Astrocyte of the spinal cord (primary cell): ENCODE measurements at places on chromosomes 2 and 18.

DNA sequence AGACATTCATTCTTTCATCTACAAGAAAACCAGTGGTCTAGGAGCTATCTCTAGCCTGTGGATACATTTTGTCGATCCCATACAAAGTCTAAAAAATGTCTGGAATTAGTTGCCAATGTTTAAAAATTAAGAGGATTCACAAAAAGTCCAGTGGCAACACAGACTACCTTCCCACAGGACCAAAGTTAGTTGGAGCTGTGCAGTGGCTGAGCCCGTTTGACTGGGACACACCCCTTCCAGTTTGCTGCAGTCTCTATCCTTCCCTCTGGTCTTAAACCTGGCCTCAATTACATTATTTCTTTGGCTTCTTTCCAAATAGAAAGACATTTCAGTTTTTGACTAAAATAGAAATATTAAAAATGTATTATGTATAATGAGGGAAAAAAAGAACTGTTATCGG, 18.6 kb downstream of the SLC16A14 start:
- DNase-seq: no peak

GRCh38 chr2:201937343-201937742, 96.3 kb upstream of the FZD7 start:
- DNase-seq: no peak

DNA sequence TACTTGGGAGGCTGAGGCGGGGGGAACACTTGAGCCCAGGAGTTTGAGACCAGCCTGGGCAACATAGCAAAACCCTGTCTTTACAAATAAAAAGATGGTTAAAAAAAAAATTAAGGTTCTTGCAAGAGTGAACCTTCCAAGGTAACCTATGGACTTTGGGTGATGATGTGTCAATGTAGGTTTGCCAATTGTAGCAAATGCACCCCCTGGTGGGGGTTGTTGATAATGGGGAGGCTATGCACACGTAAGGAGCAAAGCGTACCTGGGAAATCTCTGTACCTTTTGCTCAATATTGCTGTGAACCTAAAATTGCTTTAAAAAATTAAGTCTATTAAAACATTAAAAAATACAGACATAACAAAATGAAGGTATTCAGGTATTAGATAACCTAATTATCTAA, 70.4 kb downstream of the CWC22 start:
- DNase-seq: no peak

DNA sequence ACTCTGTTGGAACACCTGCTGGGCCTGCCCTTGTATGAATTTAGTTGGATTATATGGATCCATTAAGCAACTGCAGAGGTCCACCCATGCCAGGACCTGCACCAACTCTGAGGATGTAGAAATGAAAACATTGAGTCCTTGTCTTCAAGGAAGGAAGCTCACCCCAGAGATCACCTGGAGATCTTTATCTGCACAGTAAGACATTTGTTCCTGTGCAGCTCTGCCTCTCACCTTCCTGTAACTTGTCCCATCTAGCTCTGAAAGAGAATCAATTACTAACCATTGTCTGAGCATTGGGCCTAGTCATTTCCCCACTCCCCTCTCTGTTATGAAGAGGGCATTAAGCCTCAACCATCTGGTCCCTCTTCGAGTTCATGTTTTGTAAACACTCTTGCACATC, 105.2 kb upstream of the YWHAQ start:
- DNase-seq: no peak

DNA sequence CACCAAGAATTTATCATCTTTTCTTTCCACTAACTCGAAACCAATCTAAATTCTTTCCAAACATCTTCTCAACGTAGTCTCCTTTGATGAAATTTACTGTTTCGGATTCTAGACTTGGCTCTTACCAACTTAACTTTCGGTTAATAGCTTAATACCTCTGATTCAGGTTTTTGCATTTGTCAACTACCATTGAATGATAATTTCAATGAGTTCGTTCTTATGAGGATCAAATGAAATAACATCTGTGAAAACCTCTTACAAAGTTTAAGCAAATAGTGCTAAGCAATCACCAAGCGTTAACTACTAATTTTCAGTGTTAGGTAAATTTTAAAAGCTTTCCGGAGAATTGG, 593 bp upstream of the NRBP1 start:
- no peak for DNase-seq

DNA sequence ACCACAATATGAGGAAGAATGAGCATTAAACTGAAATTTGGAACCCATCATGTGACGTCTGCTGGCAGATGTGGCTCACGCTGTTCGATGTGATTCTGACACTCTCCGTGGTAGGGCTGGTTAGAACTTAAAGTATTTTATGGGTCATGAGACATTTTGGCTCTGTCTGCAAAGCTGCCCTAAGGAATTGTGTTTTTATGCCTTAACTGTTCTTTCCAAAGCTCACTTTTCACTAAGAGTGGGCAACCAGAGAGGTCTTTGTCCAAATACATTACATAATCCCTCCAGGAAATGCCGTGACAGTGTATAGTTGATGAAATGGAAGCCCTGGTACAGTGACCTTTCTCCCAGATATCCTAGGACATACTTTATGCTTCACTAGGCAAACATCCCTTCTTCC, 119.1 kb downstream of the AQP4 start:
- DNase-seq: peak; percentile 34

- DNase-seq: no peak
Measured at GRCh38 chr2:66675591-66675990, 240.7 kb downstream of the MEIS1 start.

DNA sequence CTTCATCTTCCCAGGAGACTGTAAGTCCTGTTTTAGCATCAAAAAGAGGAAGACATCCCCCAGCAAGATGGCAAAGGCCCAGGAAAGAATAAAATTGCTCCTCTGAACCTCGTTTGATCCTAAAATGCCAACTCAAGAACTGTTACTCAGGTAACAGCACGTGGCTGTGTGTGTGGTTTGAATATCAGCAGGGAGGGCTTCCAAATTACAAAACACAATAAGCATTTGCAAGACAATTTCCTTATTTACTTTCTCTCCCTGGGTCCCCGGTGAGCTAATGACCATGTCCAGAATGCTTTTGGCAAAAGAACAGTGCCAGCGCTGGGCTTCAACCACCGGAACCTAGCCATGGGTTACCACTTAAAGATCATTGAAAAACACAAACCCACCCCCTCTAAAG, 163.6 kb downstream of the C1D start:
- DNase-seq: peak; percentile 7

DNA sequence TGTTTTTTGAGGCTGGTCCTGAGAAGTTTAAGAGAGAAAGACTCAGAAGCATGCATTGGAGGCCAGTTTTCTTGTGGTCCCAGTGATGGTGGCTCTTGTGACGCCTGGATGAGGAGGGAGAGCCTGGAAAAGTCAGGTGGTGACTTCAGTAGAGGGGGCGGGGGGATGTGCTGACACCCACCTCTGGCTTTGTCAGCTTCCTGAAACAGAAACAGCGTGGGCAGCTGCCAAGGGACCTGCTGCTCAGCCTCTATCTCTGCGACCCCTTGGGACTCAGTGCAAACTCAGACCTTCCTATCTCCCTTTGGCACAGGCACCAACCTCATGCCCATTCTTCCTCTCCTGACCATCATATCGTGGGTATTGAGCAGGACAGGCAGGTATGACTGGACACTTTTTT, 6.4 kb downstream of the TGFBRAP1 start:
- no peak for DNase-seq

DNA sequence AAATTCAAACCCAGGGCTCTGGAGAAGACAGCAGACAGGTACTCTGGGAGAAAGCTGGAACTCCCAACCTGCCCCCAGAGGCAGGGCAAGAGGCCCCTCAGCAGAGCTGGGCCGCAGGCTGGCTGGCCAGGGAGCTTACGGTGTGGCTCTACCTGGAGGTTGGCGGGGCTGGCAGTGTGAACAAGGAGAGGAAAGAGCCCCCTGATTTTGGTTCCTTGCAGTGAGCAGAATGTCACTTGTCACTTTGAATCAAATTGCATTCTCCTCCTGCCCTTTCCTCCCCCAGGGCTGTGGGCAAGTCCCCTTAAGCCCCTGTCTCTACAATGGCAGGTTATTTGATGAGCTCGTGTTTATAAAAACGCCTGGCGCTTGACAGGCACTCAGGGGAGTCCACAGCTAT, 32.6 kb downstream of the MYO7B start:
- no peak for DNase-seq

DNA sequence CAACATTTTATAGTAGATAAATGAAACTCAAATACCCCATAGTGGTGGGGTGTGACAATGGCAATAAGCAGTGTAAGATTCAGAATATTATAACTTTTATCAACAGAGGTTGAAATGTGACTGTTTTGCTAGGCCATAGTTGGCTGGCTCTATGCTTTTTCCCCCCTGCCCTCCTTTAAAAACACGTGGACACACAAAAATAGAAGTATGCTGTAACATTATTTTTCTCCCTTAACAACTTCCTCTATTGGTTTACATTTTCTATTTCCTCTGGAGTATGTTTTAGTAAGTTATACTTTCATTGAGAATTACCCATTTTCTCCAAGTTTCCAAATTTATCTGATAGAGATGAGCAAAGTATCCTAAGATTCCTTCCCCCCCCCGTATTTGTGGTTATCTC, 31.1 kb downstream of the NDUFAF7 start:
- DNase-seq: no peak

DNA sequence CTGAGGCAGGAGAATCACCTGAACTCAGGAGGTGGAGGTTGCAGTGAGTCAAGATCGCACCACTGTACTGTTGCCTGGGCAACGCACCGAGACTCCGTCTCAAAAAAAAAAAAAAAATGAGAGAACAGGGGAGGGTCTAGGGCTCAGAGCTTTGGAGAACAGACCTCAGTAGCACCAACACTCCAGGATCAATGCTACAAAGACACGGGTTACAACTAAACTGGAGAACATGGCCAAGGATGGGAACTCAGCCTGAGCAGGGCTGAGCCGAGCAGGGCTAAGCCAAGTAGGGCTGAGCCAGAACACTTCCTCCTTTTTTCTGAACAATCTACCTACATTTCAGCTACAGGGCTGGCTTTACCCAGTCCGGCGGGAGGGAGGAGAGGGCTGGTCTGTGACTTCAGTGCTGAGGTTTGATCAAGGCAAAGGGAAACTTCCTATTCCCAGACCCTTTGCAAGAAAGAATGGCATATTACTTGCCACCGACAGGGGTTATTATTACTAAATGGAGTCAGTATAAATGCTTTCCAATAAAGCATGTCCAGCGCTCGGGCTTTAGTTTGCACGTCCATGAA, 2.9 kb upstream of the CASP8 start:
- DNase-seq: peak; percentile 18

- no peak for DNase-seq
Measured at GRCh38 chr2:80246534-80246933, 58.0 kb downstream of the LRRTM1 start.

- DNase-seq: no peak
Measured at GRCh38 chr2:46411245-46411641, 68.1 kb upstream of the TMEM247 start.

DNA sequence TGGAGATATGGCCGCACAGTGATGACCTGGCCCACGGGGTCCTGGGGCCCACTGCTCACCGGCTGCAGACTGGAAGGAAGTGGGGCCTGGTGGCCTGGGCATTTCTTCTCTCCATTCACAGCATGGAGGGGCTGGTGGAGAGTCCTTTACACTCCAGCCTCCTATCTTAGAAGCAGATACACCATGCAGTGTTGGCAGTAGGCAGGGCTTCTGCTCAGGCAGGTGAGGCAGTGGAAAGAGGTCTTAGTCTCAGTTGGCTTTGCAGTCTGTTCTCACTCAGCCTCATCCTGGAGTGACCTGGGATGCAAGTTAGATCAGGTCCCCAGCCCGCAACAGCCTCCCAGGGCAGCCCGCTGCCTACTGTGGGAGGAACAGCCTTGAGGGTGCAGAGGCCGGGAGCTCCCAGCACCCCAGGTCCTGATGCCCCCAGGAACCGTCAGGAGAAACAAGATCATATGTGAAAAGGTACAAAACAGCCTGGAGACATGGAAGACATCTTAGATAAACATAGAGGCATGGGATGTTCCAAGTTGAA, 45.8 kb upstream of the OTOS start:
- no peak for DNase-seq

DNA sequence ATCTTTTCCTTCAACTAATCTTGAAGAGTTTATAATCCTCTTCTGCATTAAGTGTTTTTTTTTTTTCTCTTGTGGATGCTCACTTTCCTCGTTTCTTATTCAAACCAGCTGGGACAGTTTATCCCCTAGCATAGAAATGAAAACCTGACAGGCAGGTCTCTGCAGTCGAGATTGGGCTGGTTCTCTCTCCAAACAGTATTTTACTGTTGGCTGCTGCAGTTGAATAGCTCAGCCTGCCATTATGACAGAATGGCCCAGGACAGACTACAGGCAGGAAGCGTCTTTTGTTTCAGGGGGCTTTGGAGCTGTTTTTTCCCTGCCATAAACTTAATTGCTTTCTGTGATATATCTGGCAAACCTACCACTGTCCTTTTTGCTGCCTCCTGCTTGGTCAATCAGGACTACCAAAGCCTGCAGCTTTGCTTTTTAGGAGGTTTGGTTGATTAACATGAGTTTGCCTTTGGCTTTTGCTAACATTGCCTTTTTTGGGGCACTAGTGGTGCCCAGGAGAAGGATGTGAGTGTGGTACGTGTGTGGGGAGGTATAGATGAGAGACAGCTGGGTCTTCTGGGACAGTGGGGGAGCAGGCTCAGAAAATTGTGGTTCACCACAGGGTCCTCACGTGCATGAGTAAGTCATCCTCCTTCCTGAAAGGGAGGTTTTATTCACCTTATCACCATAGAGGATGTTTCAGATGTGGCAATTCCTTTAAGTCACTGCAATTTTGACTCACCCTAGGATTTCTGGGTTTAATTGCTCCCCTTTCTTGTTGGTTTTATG, 128.7 kb downstream of the LYPD6B start:
- DNase-seq: no peak

DNA sequence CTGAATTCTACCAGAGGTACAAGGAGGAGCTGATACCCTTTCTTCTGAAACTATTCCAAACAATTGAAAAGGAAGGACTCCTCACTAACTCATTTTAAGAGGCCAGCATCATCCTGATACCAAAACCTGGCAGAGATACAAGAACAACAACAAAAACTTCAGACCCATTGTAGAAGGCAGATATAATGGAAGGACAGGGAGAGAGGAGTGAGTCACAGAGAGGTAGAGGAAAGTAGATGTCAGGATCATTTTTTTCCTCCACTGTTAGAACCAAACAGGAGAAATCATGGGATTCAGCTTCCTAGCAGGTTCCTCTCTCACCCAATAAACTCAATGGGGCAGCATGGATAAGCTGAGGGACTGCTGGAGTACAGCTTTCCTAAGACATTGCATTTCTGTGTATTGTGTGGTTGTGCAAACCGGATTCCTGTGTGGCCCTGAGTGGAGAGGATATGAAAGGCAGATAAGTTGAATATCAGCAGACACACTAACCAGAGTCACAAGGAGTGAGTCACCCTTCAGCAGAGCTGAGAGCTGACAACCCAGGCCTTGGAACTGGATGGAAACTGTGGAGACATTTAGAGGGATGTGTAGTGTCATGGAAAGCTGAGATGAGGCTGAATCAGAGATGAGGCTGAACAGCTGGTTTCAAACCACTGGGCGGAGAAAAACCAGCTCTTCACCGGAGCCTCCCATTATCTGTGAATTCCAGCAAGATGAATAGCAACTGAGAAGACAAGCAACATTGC, 60.9 kb upstream of the MMADHC start:
- peak; percentile 93 for DNase-seq

GRCh38 chr18:10499230-10499629, 26.6 kb upstream of the NAPG start:
- DNase-seq: no peak

- no peak for DNase-seq
Measured at GRCh38 chr2:11022591-11023273, 111.0 kb downstream of the KCNF1 start.

GRCh38 chr18:74299746-74300145, 8.0 kb upstream of the CYB5A start:
- DNase-seq: peak; percentile 33

- no peak for DNase-seq
Measured at GRCh38 chr2:78035804-78036203, 513.6 kb upstream of the LRRTM4 start.
